ENCODE measurements at places on chromosomes 7 and 10.
A peak's percentile ranks its signal among the peaks of the same experiment; 100 is the strongest.

DNA sequence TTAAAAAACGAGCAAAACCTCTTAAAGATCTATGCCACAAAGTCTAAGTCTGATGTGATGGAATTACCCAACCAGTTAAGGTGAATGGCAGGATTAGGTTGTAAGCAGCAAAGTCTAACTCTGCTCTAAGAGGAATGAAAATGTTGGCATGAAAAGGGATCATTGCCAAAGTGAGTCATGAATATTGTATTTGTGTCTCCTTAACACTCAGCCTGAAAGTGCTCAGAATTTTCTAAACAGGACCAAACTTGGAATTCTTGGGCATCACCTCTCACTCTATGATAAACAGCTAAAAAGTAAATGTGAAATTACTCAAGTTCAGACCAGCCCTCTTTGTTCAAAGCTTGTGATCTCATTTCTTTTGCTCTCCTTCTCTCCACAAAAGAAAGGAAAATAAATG lies 27.0 kb downstream of the PPP1R3A start:
- DNase-seq, result no peak

DNA sequence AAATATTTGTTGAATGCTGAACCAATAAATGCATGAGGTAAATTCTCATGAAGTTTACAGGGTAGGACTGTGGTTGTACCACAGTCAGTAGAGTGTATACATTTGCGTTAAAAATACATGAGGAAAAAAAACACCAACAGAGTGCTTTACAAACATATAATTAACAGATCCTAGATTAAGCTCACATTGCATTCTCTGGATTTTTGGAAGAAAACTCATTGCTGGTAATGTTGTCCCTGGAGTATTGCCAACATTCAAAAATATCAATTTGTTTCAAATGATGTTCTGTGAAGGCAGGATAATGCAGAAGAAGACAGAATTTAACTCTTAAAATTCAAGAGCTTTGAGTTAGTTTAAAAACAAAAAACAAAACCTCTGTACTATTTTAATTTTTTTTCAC lies 95.5 kb downstream of the MBL2 start:
- DNase-seq, result no peak

- DNase-seq, result no peak
Observed at GRCh38 chr7:40331915-40332314, 197.1 kb downstream of the SUGCT start.

- DNase-seq, result no peak
Observed at GRCh38 chr10:3023892-3024291, 43.5 kb upstream of the PFKP start.

GRCh38 chr10:121165276-121165675 lies 314.1 kb downstream of the WDR11 start:
- no peak for DNase-seq

GRCh38 chr7:15489383-15489782 lies 72.4 kb downstream of the AGMO start:
- DNase-seq, result no peak

DNA sequence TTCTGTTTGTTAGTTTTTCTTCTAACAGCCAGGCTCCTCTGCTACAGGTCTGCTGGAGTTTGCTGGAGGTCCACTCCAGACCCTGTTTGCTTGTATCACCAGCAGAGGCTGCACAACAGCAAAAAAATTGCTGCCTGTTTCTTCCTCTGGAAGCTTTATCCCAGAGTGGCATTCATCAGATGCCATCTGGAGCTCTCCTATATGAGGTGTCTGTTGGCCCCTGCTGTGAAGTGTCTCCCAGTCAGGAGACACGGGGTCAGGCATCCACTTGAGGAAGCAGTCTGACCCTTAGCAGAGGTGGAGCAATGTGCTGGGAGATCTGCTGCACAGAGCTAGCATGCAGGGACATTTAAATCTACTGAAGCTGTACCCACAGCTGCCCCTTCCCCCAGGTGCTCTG lies 26.7 kb upstream of the CROT start:
- peak; percentile 13 for DNase-seq
